ENCODE measurements at places on chromosomes 7 and 10.
A peak's percentile ranks its signal among the peaks of the same experiment; 100 is the strongest.

GRCh38 chr7:40595129-40595528 lies 460.3 kb downstream of the SUGCT start:
- DNase-seq, result no peak

GRCh38 chr10:62264702-62265436 lies 3.8 kb downstream of the RTKN2 start:
- DNase-seq, result no peak

- no peak for DNase-seq
These were observed 353 bp downstream of the EPHB6 start for GRCh38 chr7:142855114-142855743.

DNA sequence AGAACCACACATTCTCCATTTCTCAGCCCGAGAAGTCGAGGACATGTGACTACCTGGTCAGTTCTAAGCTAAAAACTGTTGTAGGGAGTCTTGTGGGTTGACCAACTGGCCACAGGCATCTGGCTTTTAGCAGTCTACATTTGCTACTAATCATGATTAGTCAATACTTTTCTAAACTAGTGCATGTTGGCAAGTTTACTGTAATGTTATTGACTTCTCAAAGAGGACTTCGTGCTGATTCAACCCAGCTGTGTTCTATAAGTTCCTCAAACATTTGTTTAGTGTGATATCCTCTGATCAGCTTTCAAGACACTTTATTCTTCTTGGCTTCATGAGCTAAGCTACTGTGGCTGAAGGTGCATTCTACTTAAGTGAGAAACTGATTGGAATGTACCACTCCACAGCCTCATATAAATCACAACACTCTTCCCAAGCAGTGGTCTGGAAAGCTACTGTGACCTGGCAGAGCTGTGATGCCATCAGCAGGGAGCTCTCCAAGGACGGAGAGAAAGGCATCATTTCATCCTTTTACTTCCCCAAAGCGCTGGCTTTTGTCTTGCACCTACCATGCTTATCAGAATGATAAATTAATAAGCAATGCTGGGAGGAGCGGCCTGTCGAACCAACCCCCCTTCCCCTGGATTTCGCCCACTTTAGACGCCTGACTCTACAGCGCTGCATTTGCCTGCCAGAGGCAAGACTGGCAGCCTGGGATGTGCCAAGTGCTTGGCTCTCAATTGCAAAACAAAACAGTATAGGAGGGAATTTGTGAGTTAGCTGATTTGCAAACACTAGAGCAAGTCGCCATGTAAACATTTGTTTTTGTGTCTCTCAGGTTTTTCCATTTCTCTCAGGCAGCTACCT lies 206.7 kb upstream of the PLXNA4 start:
- no peak for DNase-seq

GRCh38 chr7:16753102-16753931 lies at the start of gene TSPAN13:
TSS of gene TSPAN13 (plus strand) at chr7:16753755. CDS start at chr7:16753968, 213 bp downstream.
- DNase-seq, result peak; percentile 68

DNA sequence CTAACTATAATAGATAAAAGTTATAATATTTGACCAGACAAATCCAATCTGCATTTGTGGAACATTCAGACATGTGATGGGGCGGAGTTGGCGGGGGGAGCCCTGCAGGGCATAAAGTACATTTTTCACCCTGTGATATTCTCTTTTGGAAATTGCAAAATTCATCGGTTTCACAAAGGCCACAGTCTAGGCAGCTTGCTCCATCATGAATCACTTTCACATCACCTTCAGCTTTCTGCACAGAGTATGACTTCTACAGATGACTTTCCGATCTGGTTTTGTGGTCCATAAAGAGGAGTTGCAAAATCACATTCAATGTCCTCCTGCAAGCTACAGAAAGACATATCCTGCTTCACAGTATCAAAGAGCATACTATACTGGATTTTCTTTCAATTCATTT lies 51.4 kb upstream of the APBB1IP start:
- no peak for DNase-seq
